ENCODE measurements at places on chromosomes 7 and 10.

GRCh38 chr10:83289373-83289772 lies 849.9 kb upstream of the GHITM start:
- no peak overlapping the region for H3K27ac ChIP-seq
- no peak for DNase-seq
- no peaks in the 10 kb centered on the region for H3K27me3 ChIP-seq

DNA sequence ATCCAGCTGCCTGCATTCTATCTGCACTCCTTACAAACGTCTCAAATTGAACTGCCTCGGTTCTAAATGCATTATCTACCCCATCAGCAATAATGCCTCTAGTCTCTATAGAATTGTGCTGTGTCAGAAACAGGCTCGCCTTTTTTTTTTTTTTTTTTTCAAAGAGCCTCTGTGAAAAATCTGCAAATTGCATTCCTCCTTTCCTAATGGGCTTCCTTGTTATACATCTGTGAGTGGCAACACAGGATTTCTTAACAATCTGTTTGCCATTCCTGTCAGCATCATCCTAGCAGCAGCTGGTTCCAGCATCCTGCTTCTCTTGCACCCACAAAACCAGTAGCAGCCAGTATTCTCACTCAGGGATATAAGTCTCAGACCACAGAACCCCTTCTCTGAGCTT lies 413.5 kb upstream of the SEMA3D start:
- no peaks in the 10 kb centered on the region for H3K27me3 ChIP-seq
- H3K4me1 ChIP-seq = no peaks in the 10 kb centered on the region
- no peak overlapping the region for H3K4me3 ChIP-seq

GRCh38 chr10:132404169-132404880 lies 7.3 kb downstream of the PWWP2B start:
- no peak overlapping the region for H3K4me3 ChIP-seq
- H3K27ac ChIP-seq = no peak overlapping the region
- DNase-seq = no peak

GRCh38 chr10:97570146-97570788 lies 2.3 kb upstream of the ANKRD2 start:
- no peak overlapping the region for H3K27ac ChIP-seq
- H3K4me3 ChIP-seq = no peak overlapping the region
- H3K27me3 ChIP-seq = peaks cover 4% of the 10 kb centered on the region
- DNase-seq = no peak
- no peaks in the 10 kb centered on the region for H3K4me1 ChIP-seq

- DNase-seq = no peak
- no peak overlapping the region for H3K27ac ChIP-seq
- no peak overlapping the region for H3K4me3 ChIP-seq
- H3K36me3 ChIP-seq = no peaks in the 10 kb centered on the region
Observed at GRCh38 chr7:16479591-16479990, 14.1 kb upstream of the SOSTDC1 start.

DNA sequence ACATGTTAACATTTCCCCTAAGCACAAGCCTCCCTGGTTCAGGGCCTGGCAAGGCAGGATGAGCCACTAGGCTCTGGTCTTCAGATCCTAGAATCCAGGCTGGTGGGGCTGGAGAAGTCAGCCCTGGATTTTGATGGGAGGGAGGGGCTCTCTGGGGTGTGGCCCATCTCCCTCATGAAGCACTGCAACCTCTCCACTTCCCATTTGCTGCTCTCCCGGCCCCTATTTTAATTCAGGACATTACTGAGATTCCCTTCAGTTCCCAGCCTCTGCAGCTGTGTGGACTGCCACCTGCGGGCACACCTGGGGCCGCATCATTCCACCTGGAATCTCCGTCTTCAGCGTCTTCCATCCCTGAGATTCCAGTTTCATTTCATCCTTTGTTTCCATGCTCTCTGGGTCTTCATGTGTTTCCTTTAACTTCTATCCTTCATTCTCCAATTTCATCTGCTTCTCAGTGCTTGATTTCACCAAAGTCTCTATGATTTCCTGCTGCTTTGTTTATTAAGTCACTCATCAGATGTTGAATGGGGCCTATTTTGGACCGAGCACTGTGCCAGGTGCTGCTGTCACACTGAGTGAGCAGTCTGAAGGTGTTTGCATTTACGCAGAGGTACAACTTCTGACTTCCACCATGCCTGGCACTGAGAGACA lies 253.6 kb downstream of the WDR37 start:
- no peaks in the 10 kb centered on the region for H3K36me3 ChIP-seq
- H3K4me3 ChIP-seq = no peak overlapping the region
- H3K27ac ChIP-seq = no peak overlapping the region
- H3K27me3 ChIP-seq = no peaks in the 10 kb centered on the region

- H3K4me3 ChIP-seq = no peak overlapping the region
- H3K4me1 ChIP-seq = no peaks in the 10 kb centered on the region
- no peak for DNase-seq
- peaks cover 13% of the 10 kb centered on the region for H3K27me3 ChIP-seq
Observed at GRCh38 chr7:41711283-41712064, 8.6 kb upstream of the INHBA start.

DNA sequence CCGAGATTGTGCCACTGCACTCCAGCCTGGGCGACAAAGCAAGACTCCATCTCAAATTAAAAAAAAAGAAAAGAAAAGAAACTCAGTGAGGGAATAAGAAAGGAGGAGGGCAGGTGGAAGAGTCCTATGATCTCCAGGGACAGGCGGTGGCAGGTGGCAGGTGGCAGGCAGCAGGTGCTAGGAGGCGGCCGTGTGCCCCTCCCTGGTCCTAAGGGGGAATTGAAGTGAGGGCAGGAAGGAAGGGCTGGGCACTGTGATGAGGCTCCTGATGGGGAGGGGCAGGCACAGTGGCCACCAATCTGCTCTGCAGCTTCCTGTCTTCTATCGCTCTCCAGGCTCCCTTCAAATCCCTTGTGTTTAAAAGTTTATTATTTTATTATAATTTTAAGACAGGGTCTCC lies 41.2 kb upstream of the UBE3C start:
- no peak overlapping the region for H3K4me3 ChIP-seq
- no peaks in the 10 kb centered on the region for H3K27me3 ChIP-seq
- no peak for DNase-seq
- no peak overlapping the region for H3K27ac ChIP-seq
- no peaks in the 10 kb centered on the region for H3K4me1 ChIP-seq

- DNase-seq = no peak
- no peak overlapping the region for H3K27ac ChIP-seq
- H3K4me1 ChIP-seq = no peaks in the 10 kb centered on the region
- H3K36me3 ChIP-seq = no peaks in the 10 kb centered on the region
- H3K27me3 ChIP-seq = peaks cover 10% of the 10 kb centered on the region
- H3K4me3 ChIP-seq = no peak overlapping the region
Observed at GRCh38 chr7:82449910-82450309, 6.3 kb upstream of the CACNA2D1 start.

DNA sequence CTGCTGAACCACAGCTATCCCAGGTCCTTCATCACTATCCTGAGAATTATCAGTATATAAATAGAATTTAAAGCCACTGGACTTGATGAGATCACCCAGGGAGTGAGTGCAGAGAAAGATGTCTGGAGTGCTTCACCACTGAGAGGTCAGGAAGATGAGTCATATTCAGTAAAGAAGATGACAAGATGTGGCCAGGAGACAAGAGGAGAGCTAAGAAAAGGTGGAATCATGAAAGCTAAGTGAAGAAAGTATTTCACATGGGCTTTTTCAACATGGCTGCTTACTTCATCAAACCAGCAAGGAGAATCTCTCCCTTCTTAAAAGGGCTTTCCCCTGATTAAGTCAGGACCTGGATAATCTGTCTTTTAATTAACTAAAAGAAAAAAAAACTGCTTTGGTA lies 9.1 kb upstream of the PRKAR2B start:
- H3K4me3 ChIP-seq = no peak overlapping the region
- no peaks in the 10 kb centered on the region for H3K4me1 ChIP-seq
- no peaks in the 10 kb centered on the region for H3K27me3 ChIP-seq

GRCh38 chr10:93598157-93598556 lies 2.9 kb downstream of the RBP4 start:
- H3K36me3 ChIP-seq = no peaks in the 10 kb centered on the region
- H3K4me1 ChIP-seq = no peaks in the 10 kb centered on the region
- no peak overlapping the region for H3K27ac ChIP-seq

- no peaks in the 10 kb centered on the region for H3K4me1 ChIP-seq
- no peak overlapping the region for H3K4me3 ChIP-seq
- no peak overlapping the region for H3K27ac ChIP-seq
- peaks cover 2% of the 10 kb centered on the region for H3K27me3 ChIP-seq
- no peaks in the 10 kb centered on the region for H3K36me3 ChIP-seq
Observed at GRCh38 chr7:121994625-121995410, 121.9 kb downstream of the PTPRZ1 start.

- no peaks in the 10 kb centered on the region for H3K4me1 ChIP-seq
- H3K4me3 ChIP-seq = no peak overlapping the region
- H3K36me3 ChIP-seq = peaks cover 28% of the 10 kb centered on the region
- H3K27ac ChIP-seq = no peak overlapping the region
- no peaks in the 10 kb centered on the region for H3K27me3 ChIP-seq
Observed at GRCh38 chr7:124914298-124914697, 15.3 kb downstream of the POT1 start.
